ENCODE measurements at places on chromosomes 1 and 21.

DNA sequence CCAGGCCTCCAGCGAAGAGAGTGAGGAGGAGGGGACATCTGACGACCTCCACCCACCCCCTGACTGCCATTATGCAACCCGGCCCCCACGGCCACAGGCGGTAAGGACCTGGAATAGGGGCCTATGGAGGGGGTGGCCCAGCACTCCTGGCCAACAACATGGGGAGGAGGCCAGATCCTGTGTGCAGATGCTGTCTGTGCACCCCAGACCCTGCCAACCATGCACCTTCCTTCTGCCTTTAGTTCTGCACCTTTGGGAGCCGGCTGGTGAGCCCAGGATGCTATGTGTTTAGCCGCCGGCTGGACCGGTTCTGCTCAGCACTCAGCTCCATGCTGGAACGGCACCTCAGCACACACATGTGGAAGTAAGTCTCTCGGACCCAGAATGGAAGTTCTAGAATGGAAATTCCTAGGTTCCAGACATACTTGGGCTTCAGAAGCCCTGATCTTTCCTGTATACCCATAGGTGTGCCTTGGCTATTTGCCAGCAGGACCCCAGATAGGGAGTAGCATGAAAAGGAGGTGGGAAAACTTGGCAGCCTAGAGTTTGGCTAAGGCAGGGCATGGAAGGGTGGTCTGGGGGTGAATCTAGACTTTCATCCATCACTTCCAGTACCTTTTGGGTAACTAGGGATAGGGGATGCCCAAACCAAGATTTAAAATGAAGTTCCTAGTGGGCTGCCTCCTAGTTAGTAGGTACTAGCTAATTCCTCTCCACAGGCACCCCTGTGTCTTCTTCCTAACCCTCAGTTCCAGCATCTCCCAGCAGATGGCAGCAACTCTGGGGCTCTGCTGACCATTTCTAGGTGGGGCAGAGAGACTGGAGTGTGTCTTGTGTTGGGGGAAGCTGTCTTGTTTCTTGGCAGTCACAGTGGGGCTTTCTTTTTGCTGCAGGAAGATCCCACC lies 3.6 kb upstream of the CYB561D1 start:
- peak; percentile 60 for DNase-seq

GRCh38 chr1:33764149-33764548 lies 99.7 kb upstream of the HMGB4 start:
- DNase-seq = no peak

DNA sequence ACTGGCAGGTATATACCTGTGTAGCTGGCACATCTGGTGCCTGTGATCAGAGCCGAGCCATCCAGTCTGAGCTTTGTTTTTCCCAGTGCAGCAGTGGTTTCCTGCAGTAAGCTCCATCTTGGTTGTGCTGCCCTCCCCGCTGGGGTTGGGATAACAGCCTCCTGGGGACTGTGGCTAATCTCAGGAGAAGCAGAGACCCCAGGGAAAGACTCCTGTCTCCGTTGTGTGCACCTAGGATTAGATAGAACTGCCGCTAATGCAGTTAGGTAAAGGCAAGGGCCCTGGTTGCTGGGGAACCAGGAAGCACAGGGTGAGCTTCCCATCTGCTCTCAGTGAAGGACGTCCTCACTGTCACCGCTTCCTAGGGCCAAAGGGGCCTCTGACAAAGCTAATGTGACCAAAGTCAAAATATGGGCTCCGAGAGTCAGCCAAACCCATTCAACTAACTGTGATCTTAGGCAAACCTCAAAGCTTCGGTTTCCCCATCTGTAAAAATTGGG lies 20.0 kb downstream of the ROR1 start:
- DNase-seq = no peak

- no peak for DNase-seq
Observed at GRCh38 chr1:92356956-92357355, 58.1 kb downstream of the RPAP2 start.

DNA sequence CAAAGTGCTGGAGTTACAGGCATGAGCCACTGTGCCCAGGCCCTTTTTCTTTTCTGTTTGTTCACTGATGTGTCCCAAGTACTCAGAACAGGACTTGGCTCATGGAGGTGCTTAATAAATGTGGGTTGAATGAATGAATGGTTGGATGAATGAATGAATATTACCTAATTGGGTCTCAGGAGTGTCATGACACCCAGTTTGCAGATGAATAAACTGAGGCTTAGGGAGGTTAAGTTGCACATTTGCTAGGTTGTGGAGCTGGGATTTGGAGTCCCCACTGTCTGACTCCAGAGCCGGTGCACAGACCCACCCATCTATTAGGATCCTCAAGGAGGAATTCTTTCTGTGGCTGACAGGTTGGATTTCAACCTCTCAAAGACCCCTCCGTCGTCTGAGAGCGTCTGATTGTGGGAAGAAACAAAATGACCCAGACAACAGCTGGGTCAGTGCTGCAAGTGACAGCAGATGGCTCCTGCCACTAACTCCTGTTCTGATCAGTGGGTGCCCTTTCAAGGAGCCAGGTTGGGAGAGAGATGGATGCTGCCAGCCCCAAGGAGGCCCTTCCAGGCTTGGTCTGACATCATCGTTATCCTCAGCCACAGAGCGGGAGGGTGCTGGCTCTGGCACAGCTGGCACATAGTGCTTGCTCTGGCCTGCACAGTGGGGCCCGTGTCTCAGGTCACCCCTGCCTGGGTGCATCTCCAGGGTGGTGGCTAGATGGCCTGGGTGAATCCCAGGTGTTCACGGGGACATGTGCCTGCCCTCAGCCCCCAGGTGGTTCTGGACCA lies 24.2 kb downstream of the ARHGEF10L start:
- DNase-seq = no peak

- DNase-seq = peak; percentile 30
Observed at GRCh38 chr1:94541246-94542087, at the start of gene F3. TSS of gene F3 (minus strand) at chr1:94541759. CDS start at chr1:94541636, 123 bp downstream.

DNA sequence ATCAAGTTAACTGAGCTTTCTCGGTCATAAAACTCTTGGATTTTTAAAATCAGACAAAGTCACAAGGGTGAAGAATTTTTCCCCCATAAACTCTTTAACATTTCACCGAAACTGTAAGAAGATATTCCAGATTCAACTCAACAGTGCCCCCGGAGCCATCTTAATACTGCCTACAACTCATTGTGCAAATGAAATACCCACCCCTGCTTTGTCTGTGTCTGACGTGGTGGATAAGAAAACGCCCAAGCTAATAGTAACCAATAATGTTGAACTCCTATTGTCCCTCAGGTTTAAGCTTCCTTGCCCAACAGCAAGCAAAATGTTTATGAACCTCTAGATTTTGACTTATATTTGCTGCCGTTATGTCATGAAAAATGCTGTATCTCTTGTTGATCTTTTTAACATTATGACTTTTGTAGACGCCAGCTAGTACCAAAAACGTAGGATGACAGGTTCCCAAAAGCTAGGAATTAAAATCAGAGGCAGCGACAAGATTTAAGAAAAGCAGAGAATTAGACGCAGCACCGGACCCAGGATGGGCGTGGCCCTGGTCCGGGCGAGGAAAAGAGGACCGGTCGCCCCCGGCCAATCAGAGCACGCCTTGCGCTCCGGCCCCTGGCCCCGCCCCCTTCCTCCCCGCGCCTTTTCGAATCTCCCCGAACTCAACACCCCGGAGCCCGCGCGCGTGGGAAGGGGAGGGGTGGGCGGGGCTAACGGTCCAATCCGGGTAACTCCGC lies 1.1 kb downstream of the STMN1 start:
- peak; percentile 89 for DNase-seq

DNA sequence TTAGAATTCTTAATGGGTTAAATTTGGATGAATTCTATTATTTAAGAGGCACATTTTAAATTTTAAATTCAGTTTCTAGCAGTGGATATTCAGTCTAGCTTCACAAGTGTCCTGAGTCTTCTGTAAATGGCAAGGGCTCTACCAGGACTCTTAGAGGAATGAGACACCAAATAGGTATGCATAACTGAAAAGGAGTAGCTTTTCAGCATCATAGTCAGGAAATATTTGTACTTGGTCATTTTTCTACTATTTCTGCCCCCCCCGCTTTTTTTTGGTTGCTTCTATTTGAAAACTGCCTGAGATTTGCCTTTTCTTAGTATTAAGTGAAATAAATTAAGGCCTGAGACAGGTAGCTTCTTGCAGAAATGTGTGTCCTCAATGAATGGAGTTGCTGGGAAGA lies 80.2 kb downstream of the MAST2 start:
- no peak for DNase-seq

DNA sequence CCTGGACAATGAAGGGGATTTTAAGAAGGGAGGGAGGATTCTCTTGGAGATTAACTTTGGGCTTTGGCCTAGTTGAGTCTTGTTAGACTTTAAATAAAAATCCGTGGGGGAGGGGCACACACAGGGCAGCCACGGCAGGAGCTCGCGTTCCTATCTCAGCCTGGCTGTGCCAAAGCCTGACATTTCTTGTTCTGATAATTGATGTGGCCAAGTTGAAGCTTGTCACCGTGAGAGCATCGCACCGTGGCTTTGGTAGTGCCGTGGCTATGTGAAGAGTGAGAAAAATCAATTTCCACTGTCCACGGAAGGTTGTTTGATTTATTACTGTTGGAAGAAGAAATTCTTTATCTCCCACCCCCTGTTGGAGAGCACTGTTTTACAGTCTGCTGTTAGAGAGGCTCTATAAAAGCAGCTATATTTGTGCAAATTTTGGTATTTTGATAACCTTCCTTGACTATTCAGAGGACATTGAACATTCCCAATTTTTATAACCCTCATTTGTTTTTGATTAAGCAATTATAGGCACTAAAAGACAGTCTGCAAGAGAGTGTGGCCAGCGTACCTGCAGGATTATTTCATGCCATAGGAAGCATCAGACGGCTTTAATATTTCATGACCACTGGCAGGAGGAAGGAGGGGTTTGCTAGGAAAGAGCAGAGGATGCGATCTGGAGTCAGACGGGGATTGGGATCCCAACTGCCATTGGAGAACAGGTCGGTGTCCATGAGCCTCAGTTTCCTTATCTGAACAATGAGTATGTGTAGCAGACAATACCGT lies 160.7 kb downstream of the KAZN start:
- DNase-seq = no peak

DNA sequence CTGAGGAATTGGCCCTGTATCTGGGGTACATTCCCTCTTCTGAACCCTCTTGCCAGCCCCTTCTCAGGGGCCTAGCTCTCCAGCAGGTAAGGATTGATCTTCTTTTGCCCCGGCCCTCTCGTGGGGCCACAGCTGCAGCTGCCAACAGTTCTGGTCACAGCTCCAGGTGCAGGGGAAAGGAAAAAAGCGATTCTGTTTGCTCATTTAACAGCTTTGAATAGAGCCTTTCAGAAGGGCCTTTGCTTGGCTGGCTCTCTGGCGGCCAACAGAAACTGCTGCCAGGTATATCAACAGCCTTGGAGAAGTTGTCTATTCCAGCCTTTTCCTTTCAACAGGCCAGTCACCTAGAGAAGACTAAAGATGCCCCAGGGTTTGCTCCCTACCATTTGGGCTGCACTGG lies 16.1 kb upstream of the FMOD start:
- no peak for DNase-seq

GRCh38 chr1:110464340-110464739 lies 13.4 kb downstream of the PROK1 start:
- no peak for DNase-seq

DNA sequence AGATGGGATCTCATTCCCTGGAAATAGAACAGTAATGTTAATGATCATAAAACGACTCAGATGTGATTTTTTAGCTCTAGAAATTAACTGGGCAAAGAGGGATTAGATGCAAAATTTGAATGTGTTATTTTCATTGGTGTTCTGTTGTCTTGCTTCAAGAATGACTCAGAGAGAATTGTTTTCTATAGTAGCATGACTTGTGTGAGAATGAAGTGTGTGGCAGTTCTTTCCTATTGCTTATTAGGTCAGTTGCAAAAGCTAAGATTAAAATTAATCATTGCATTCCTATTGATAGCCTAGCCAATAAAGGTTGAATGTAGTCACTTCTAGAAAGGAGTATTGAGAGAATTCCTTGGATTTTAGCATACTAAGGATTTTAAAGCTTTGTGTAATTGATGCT lies 22.9 kb downstream of the SPEN start:
- no peak for DNase-seq

DNA sequence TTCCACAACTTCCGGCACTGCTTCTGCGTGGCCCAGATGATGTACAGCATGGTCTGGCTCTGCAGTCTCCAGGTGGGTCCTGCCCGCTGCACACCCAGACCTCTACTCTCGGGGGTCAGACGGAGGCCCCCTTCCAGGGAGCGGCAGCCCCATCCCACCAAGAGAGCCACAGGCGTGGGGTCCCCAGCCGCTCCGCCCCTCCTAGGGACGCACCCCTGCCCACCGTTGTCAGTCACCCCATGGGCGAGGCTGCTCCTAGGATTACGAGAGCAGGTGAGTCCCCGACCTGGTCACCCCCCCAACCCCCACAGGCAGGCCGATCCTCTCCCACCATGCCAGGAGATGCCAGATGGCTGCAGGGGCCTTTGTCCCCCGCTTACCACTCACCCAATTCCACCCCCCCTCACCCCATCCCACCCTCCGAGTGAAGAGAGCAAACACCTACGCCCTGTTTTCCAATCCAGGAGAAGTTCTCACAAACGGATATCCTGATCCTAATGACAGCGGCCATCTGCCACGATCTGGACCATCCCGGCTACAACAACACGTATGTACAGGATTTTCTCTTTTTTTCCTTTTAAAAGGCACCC lies 107.0 kb downstream of the PDE9A start:
- DNase-seq = no peak

DNA sequence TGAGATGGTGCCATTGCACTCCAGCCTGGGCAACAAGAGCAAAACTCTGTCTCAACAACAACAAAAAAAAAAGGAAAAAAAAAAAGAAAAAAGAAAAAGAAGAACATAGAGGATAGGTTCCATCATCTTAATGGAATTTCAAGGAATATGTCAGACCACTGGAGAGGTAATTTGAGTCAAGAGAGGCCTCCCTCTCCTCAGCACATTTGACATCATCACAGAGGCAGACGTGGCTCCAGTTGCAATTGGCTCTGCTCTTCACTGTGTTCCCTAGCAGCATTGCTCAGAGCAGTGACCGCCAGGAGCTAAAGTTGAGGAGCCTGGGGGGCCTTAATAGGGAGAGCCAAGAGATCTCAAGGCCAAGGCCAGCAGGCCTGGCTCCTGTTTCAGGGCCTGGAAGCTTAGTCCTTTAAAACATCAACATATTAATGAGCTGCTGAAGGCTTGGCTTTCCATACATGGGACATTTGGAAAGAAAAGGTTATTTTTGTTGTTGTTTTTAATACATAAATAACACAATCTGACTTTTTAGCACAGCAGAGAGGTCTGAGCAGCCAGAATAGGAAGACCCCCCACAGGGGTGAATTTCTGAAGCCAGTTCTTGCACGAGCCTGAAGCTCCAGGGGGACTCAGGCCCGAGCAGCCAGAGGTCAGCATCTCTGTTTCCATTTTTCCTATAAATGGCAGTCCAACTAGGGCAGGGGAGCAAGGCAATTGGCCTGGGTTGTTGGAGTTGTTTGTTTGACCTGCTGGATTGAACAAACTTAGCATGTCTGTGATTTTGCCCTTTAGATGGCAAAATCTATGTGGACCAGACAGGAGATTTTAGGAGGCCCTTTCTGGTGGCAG lies 118.3 kb upstream of the FGGY start:
- DNase-seq = no peak

GRCh38 chr1:219927298-219927955 lies 930 bp downstream of the SLC30A10 start:
- DNase-seq = no peak

DNA sequence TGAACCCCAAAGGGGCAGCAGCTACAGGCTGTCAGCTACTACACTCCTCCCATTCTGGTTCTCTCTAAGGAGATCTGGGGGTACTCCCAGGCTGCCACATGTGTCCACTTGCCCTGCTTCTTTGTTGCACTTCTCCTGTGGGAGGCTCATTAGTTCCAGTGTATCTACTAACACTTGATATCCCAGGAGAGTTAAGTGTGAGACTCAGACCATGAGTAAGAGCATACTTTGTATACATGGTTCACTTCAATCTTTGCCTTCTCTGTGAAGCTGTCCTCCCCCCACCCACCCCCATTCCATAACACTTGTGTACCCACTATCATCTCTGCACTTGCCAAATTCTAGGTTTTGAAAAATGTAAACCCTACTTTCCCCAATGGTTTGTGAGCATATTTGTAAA lies 34.9 kb upstream of the GADD45A start:
- DNase-seq = no peak
